ENCODE measurements at places on chromosomes 7 and 10.

- peak; percentile 67 for DNase-seq
These were observed 1.1 kb downstream of the RHOBTB1 start for GRCh38 chr10:60942788-60943315.

- no peak for DNase-seq
These were observed 27.2 kb upstream of the WNT2 start for GRCh38 chr7:117350027-117350426.

DNA sequence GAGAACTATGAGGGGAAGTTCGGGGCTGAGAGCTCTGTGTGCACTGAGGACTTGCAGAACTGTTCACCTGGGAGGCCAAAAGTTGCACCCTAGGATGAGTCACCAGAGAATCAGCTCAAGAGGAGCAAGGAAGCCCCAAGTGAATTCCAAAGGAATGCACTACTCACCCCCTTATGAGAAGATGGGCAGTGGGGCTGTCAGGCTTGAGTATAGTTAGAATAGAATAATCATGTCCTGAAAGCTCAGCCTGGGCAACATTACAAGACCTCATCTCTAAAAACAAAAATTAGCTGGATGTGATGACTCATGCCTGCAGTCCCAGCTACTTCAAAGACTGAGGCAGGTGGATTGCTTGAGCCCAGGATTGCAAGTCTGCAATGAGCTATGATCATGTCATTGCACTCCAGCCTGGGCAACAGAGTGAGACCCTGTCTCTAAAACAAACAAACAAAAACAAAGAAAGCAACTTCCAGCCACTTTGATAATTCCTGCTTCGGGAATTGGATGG is 30.0 kb downstream of the MAP3K8 start:
- no peak for DNase-seq

DNA sequence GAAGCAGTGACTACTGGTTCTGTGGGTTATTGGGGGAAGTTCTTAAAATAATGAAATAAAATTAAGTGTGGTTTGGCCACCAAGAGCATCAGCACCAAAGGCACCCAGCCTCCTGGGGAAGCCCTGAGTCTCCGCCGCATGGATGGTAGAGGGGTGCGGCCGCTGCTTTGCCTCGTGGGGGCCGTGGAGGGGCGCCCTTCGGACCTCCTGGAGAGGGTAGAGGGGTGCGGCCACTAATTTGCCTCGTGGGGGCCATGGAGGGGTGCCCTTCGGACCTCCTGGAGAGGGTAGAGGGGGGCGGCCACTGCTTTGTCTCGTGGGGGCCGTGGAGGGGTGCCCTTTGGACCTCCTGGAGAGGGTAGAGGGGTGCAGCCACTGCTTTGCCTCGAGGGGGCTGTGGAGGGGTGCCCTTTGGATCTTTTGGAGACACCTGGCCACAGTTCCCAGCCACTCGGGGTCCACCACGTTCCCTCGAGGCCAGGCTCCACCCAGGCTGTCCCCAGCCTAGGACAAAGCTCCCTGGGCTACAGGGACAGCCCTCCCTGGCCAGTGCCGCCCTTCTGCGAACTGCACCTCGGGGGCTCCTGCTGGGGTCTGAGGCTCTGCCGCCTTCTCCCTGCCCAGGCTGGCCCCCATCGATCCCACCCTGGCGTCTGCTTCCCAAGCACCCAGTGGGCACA is 535.1 kb downstream of the PTPRN2 start:
- DNase-seq: no peak

GRCh38 chr10:131928248-131929095 is 27.7 kb downstream of the PPP2R2D start:
- DNase-seq: no peak

DNA sequence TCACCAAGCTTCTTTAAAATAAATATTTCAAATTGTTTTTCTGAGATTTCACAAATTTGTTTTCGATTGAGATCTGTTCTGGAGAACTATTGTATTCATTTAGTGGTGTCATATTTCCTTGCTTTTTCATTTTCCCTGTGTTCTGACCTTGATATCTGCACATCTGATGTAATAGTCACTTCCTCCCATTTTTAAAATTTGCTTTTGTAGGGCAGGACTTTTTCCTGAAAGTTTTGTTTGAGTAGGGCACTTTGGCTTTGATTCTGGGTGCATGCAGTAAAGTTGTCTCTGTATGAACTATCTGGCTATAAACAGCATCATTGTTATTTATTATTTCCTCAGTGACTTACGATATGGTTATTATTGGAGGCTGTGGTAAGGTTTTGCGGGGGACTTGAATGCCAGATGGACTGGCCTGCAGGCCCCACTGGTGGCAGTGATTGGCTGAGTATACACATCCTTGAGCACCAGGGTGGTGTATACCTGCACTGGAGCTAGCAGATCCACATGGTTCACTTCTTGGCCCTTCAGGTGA is 83.6 kb downstream of the CSTF2T start:
- no peak for DNase-seq

DNA sequence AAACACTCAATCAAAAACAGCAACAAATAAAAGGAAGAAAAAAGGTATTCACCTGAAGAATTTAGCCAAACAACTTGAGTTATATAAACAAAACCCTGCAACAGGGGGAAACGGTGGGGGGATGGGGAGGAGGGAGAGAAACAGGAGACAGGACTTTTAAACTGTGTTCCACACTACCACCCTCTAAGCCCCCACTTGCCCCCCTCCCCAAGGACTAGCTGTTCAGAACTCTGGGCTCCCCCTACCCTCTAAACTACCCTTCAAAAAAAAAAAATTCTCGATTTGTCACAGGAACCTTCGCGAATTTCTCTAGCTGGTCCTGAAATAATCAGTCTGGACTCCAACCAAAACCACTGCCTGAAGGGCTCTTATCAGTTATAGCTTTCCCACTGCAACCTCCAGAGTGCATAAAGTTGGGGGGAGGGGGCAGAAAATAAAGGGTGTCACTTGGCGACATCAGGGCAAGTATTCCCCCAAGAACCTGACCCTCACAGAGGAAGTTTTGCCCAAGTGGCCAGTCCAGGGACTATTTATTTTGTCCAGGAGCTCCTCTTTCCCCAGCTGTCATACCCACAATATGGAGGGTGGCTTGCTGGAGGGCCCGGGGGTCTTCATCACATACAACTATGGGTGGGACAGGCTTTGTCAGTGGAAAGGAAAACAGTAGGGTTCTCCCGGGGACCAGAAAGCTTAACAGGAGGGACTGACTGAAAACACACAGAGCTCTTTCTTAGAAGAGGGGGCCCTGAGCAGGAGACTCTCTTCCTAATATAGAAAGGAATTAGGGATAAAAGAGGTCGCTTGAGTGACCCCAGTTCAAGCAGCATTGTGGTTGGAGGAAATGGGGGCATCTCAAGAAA is 1.3 kb downstream of the UBE2H start:
- DNase-seq: peak; percentile 31

DNA sequence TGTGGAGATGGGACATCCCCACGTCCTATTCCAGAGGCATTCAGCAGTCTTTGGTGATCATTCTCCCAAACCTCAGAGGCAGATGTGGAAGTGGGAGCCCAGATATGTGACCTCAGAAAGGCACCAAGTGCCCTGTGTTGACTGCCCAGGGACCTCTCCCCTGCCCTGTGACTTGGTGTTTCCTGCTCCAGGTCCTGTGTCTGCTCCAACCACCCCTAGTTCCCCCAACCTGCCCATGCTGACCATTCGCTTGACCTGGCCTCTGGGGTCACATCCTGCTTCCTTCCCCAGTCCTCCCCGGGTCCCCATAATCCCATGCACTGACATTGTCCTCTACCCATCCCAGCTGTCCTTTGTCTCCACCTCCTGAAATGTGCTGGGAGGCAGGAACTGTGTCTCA is 7.6 kb downstream of the CYP26A1 start:
- no peak for DNase-seq

GRCh38 chr7:85498031-85498430 is 311.2 kb upstream of the SEMA3D start:
- DNase-seq: no peak

DNA sequence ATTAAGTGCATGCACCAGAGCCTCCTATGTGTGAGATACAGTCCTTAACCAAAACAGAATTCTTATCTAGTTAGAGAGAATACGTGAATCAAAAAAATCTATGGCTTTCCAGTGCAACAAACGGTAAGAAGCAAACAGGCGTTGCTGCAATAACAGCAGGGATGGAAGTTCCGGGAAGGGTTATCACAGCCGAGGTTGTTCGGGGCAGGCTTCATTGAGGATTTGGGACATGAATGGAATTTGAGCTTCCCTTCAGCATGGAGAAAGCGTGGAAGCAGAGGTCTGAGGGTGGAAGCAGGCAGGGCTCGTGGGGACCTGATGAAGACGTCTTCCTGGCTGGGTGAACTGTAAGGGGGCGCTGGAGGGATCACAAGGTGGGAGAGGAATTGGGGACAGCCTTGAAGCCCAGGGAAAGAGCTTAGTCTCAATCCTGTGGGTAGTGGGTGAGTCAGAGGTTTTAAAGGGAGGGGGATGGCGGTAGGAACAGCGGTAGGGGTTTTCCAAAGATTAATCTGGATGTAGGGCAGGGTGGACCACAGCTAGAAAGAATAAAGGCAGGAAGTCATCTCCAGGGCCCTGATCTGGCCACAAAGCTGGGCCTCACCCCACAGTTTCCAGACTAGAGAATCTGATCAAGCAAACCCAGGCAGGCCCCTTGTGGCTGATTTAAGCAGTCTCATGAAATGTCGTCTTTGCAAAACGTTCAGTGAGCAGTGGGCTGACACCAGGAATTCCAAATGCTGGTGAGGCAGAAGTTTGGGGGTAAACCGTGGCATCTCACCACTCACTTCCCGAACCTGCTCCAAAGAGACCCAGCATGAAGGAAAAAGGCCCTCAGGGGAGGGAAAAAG is 65.1 kb downstream of the CALML3 start:
- DNase-seq: peak; percentile 8

- peak; percentile 60 for DNase-seq
These were observed 174.8 kb upstream of the CDCA7L start for GRCh38 chr7:22120391-22121053.

DNA sequence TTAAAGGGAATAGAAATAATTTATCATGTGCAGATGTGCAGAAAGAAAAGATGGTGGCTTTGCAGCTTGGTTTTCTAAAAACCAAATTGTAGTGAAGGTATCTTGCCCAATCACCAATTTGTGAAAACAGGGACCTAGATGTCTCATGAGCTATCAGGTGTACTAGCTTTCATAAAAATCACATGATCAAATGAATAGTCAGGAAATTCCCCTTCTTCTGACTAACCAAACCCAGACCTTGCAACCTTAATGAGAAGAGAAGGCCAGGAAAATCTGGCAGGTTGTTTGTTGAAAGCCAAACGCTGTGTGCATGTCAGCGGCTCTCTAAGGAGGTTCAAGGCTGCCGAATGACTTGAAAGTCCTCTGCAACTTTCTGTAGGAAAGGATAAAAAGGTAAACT is 304.4 kb upstream of the NRP1 start:
- DNase-seq: no peak

DNA sequence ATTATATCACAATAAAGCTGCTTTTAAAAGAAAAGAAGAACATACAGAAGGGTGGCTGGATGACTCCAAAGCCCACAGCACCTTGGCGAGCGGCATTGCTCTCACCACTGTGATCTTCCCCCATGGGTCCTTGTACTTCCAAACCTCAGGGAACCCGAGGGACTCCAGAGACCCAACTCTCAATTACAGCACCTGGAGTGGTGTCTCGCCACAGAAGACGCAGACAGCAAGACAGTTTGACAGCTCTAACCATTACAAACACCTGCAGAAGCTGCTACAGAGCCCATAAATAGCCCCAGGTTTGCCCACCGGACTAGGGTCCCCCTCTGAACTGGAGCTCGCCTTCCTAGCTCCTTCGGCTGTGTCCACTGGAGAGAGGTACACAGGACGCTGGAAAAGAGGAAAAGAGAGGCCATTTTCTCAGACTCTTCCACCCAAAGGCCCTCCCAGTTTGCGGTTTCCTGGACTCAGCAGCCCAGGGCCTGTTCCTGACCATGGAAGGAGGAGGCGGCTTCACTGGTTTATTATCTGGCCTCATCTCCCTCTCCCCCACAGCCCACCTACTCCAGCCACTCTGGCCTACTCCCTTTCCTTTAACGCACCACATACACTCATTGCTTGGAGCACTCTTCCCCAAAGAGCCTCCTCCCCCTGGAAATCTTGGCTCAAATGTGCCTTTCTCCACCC is 1.9 kb downstream of the PIK3AP1 start:
- DNase-seq: peak; percentile 75

- DNase-seq: no peak
These were observed 63.5 kb downstream of the LHPP start for GRCh38 chr10:124524991-124525653.

GRCh38 chr10:132681858-132682755 is 103.8 kb downstream of the NKX6-2 start:
- DNase-seq: no peak

DNA sequence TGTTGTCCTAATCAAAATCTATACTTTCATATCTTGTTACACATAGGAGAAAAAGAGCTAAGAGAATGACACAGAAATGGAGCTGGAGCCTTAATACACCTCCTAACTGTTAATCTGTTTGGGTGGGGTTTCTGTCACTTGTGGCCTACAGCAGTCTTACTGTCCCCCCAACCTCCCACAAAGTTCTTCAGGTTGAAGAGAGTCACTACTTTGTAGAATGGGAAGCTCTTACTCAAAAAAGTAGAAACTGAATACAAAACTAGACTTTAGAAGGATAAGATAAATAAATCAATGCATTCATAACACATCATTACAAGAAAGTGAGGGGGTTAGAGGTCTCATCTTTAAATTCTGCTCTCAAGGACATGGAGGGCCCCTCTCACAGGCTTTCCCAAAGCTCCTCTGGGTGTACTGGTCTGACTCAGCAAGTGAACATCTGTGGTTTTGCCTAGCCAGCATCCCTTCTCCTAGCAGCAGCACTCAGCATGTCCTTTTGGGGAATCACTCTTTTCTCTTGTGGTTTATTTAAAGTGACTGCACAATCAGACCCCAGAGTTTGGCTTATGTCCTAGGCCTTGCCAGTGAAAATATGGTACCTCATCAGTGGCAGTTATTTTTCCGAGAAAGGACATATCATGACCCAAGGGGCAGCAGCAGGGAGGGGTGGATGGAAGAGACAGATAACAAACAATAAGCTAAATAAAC is 2.0 kb upstream of the BLVRA start:
- DNase-seq: no peak

DNA sequence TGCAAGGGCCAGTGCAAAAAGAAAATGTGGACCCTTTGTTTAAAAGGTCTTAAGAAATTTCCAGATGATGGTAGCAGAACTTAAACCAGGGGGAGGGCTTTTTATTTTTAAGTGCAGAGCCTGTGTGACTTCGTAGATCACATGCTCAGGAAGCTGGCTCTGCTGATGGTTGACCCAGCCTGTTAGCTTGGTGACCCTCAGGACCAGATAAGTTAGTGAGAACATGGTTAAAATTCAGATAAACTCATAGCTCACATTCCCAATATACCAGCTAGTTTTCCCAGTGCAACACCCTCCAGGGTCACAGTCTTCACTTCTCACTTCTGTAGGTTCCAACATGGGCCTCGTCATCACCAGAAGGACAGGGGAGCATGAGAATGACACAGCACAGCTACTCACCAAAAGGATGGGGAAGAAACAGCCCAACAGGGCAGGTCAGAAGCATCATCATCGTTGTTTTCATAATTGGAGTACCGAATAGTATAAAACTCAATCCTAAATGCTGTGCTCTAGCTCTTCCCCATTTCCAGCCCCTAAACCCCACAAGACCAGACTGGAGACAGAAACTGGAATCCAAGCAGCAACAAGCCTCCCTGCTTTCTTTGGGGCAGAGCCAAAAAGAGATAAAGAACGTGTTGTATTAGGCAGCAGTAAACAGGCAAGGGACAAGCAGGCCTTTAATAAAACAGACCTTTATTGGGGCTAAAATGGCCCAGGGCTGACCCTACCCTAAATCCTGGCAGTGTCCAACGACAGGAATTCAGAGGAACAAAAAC is 102.2 kb upstream of the ANKRD1 start:
- no peak for DNase-seq
